ENCODE measurements at places on chromosomes 11 and 22.

DNA sequence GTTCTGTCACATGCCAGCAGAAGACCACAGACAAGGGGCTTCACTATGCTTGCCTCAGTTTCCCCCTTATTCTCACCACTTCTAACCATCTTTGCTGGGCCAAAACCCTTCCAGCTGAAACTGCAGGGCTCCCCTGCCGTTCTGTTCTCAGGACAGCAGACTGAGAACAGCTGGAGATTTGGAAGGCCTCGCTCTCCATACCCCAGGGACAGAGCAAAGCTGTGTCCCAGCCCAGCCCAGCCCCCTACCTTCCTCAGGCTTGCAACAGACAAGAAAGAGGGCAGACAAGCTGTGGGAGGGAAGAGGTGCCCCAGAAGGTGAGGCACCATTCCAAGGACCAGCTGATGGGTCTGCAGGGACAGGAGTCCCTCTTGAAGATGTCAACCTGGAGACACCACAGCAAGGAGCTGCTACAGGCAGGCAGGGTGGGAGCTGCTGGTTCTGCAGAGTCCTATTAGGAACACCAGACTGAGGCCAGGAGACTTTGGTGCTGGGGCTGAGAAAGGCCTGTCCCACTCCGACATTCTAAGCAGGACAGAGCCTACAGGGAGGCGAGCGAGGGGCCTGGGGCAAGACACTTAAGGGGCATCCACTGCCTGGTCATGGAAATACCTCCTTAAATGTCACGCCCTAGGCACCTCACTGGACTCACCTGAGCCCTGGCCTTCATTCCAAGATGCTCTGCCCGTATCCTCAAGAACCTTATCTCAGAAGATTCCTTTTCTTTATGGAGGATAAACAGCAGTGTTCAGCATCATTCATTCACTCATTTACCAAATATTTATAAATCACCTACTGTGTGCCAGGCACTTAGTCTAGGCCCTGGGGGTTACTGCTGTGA, 6.9 kb downstream of the SCN2B start:
- DNase-seq, result no peak

- no peak for DNase-seq
These were observed 2.9 kb upstream of the MTA2 start for GRCh38 chr11:62604460-62605120.

DNA sequence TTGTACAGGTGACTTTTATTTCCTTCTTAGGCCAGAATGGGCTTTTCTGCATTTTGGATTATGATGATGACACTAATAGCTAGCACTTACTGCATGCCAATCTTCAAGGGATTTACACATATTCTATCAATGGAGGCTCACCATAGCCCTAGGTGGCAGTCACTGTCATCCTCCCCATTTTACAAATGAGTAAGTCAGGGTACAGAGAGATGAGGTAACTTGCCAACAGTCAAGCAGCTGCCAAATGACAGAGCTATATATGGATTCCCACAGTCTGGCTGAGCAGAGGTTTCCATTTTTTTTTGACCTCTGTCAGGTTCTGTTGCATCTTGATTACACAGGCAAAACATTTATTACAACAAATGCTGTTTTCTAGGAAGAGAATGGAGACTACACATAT, 23.8 kb upstream of the C11orf96 start:
- no peak for DNase-seq

GRCh38 chr11:76655501-76656049, 15.0 kb downstream of the LRRC32 start:
- no peak for DNase-seq

DNA sequence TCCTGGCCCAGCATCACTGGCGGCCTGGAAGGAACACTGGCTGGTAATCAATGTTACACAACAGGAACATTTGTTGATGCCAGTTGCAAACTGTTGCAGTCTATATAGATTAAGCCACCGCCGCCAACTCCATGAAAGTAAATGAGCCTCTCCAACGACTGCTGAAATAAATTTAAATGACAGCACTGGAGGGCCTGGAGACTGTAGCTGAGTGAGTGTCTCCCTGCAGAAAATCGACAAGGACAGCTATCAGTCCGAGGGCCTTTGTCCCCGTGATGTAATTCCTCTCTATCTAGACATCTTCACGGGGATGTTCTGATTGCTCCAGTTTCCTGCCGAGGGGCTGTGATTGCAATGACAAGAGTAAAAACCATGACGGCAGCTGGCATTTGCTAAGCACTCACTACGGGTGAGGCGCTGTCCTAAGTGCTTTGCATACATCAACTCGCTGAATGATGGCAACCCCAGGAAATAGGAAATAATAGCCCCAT, 120.4 kb downstream of the SEZ6L start:
- DNase-seq, result no peak

GRCh38 chr22:39502789-39503409, 809 bp downstream of the MIEF1 start:
- DNase-seq, result no peak

DNA sequence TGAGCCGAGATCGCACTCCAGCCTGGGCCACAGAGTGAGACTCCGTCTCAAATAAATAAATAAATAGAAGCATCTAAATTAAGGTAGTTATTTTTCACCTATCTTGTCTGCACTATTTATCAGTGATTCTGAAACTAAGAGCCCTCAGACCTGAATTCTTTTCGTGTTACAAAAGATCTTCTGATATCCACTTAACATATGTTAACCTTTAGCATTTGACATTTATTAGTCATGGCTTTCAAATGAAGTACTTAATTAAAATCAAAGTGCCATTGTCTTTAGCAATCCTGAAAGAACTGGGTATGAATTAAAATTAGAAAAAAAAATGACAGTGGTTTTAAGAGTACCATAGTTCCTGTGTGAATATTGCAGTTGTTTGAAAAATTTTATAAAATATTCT, 99.1 kb upstream of the TIMP3 start:
- DNase-seq, result no peak

GRCh38 chr11:100068116-100068515, 619.0 kb upstream of the ARHGAP42 start:
- no peak for DNase-seq

GRCh38 chr11:96424693-96425092, 34.9 kb downstream of the JRKL start:
- DNase-seq, result no peak

- no peak for DNase-seq
These were observed 7.5 kb downstream of the GNAZ start for GRCh38 chr22:23077627-23078461.
